ENCODE measurements at places on chromosomes 4 and X. TPM values are rescaled to one million over a fixed set of nuclear protein-coding genes. Genes with fewer than 3 reads are reported as not detected.
A peak's percentile ranks its signal among the peaks of the same experiment; 100 is the strongest.

DNA sequence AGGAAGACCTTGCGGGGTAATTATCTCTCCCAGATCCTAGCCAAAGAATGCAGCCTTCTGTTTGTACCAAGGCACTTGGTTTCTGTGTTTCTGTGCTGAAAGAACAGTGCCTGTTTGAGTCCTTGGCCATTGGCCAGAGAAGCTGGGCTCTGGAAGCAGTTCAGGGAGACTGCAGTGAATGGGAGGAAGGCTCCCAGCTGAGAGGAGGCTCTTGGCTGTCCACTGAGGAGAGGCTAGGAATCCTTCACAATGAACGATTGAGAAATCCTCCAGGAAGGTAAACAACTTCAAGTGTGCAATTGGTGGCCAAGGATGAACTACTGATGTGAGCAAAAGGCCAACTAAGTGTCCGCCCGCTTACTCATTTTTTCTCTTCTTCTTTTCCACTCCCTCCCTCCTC, 61.3 kb downstream of the HS3ST1 start:
- DNase-seq = no peak

- DNase-seq = no peak
These were observed 3.4 kb downstream of the UGT2B17 start for GRCh38 chr4:68572653-68573170.

DNA sequence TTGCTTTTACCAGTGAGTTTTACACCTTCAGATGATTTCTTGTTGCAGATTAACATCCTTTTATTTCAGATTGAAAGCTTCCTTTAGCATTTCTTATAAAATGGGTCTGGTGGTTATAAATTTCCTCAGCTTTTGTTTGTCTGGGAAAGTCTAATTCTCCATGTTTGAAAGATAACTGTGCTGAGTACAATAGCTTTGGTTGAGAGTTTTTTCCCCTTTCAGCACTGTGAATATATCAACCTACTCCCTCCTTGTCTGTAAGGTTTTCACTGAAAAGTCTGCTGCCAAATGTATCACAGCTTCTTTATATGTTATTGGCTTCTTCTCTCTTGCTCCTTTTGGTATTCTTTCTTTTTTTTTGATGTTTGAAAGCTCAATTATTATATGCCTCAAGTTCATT, 53.5 kb upstream of the ACTRT1 start:
- no peak for DNase-seq

DNA sequence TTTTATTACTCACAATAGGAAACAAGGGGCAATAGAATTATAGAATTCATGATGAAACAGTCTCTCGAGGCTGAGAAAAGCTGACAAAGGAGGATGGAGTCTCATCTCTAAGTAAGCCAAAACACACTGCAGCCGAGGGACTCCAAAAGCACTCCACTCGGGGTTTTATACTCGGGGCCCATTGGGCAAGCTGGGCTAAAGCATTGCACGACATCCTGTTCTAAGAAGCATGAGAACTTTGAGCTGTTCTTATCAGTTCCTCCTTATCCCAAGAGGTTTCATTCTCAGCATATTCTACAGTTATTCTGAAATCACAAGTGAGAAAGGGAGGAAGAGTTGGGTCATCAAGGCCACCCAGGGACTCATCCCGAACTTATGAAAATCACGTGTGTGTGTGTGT, 1475.5 kb downstream of the PCDH18 start:
- no peak for DNase-seq

- no peak for DNase-seq
These were observed 69.9 kb upstream of the FBXW7 start for GRCh38 chr4:152605641-152606335.

DNA sequence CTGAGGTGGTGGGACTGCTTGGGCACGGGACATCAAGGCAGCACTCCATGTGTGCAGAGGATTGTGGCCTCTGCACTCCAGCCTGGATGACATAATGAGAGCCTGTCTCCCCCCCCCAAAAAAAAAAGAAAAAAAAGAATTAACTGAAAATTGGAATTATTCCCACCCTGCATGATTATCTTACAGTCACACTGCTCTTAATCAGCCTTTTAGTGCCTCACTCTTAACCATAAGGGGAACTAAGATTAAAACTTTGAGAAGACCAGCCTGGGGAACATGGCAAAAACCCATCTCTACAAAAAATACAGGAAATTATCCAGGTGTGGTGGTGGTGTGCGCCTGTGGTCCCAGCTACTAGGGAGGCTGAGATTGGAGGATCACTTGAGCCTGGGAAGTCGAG, 94.6 kb downstream of the UBE2K start:
- DNase-seq = no peak

DNA sequence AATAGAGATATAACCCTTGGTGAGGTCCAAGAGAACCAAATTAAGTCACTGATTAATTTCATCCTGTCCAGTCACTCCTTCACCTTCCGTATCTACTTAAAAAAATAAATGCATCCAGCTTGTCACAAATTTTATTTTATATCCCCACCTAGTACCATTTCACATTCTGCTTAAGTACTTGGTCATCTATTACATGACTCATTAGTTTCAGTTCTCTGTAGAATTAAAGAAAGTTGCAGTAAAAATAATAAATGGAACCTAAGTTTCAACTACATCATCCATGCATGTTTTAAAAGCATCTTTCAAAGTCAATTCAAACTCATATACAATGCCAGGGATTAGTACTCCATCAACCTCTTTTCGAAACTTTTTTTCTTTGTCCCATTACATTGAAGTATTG, 130.2 kb downstream of the SH2D1A start:
- no peak for DNase-seq

- DNase-seq = no peak
These were observed 7.5 kb upstream of the SPINK2 start for GRCh38 chr4:56828784-56829535.

GRCh38 chr4:182385897-182386296, 142.7 kb downstream of the TENM3 start:
- no peak for DNase-seq

GRCh38 chr4:54109241-54110018, 9.5 kb downstream of the GSX2 start:
- DNase-seq = no peak

DNA sequence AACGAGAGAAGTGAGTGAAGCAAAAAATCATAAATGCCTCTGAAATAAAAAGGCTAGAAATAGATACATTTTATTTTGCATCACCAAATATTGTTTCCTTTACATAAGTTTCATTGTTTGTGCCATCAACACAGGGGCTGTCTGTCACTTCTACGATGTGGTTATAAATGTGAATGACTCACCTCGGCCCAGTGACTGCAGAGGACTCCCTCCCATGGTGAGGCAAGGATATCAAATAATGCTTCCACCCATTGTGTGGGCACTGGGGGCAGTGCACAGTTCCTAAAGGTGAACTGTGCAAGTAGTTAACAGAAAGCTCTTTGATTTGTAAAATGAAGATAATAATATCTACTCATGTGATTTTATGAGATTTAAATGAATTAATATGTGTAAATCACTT, 230.3 kb upstream of the NEIL3 start:
- DNase-seq = no peak

DNA sequence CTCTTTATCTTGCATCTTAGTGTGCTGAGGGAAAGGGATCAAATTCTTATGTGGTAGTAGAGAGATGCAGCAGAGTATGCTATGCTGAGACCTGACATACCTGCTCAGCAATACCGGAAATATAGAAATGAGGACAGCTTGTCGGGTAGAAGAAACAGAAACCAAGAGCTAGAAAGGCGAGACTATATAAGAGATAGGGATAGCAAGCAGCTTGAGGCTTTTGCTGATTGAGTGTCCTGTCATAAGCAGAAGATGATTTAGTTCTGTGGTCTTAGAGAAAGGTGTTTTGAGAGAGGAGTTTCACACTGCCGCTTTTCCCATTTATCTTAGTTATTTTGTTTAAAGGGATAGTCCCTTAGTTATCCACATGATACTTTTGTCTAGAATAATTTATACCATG, 31.7 kb downstream of the USP9X start:
- DNase-seq = no peak

GRCh38 chr4:6493658-6494304, 21.4 kb upstream of the PPP2R2C start:
- peak; percentile 13 for DNase-seq

- no peak for DNase-seq
These were observed 444.6 kb downstream of the IL15 start for GRCh38 chr4:142081025-142081424.

GRCh38 chrX:24658421-24658820, 11.3 kb upstream of the PCYT1B start:
- DNase-seq = no peak

- no peak for DNase-seq
These were observed 48.6 kb downstream of the VEGFC start for GRCh38 chr4:176744091-176744490.

DNA sequence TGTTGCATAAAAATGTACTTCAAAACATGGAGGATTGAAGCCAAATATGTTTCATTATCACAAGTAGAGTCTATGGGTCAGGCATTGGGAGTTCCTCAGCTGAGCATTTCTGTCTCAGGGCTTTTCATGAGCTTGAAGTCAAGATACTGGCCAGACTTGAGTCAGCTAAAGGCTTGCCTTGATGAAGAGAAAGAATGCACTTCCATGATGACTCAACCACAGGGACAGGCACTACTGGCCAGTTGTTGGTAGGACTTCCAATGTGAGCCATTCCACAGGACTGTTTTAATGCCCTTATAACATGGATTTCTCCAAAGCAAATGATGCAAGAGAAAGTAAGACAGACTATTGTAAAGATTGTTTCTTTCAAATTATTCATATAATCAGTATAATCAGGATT, 895.6 kb downstream of the RAB28 start:
- no peak for DNase-seq

DNA sequence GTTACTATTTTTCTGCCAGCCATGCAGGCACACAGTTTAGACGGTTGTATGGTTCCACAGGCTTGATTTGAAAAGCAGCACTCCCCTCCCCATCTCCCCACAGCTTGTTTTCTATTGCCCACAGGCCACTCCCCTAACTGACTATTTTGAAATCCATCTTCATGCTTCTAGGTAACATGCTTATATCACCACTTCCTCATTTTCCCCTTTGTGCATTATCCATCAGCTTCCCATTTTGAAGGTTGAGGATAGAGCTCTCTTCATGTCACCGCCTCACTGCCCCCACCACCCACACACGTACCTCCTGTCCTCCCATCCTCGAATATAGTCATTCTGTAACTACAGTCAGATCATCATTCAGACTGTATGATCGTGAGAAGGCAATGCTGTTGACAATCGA, 224.7 kb downstream of the MID1 start:
- DNase-seq = no peak

DNA sequence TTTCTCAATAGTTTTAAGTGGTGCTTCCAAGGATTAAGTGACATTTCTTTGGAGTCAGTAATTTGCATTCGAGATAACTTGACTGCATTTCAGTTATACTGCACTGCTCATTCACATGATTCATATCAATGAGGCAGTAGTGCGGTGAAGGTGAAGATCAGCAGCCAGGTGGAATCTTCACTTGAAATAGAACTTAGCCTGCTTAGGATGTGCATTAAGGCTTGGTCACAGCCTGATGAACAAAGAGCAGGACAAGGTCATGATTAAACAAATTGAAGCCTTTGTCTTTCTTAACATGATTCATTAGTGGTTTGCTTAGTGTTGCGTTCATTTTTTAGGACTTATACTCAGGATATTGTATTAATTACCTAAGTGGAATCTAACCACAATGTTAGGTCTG, 212.1 kb upstream of the GALNTL6 start:
- DNase-seq = no peak

GRCh38 chr4:158133551-158133950, 39.3 kb downstream of the GASK1B start:
- no peak for DNase-seq

DNA sequence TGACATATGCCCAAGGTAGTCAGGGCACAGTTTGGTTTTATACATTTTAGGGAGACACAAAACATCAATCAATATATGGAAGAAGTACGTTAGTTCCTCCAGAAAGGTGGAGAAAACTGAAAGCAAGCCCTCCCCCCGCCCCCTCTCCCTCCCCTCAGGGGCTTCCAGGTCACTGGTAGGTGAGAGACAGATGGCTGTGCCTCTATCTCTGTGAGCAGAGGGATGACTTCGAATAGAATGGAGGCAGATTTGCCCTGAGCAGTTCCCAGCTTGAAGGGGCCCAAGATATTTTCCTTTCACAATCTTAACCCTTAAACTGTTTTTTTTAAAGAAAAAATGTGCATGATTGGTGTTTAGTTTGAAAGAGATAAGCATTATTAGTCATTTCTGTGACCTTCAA, 114.0 kb downstream of the PCDH10 start:
- DNase-seq = no peak

- no peak for DNase-seq
These were observed at the start of gene SH2D1A for GRCh38 chrX:124346117-124346876. TSS of gene SH2D1A (plus strand) at chrX:124346563. CDS start at chrX:124346643, 80 bp downstream.

DNA sequence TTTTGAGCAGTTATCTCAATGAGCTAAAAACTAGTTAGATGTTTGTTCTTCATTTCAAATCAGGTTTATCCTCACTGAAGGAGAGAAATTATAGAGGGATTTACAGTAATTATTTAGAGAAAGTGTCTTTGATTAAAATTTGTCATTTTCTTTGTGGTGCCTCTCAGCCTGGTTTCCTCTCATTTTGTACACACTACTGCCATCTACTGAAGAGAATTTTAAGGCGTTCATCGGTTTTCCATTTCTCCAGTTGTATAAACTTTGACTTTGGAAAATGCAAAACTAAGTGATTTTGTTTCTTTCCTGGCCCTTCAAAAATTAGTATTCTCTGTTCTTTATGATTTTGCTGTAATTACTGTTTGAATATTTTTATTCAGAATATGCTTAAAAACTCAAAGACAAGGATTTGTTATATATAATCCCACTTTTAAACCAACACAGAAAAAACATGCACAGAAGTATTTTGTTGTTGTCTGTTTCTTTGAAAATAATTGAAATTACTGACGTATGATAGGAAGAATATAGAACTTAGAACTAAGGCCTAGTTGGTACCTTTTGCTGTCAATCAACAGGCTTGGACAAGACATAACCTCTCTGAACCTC, 34.4 kb upstream of the ANXA3 start:
- no peak for DNase-seq

DNA sequence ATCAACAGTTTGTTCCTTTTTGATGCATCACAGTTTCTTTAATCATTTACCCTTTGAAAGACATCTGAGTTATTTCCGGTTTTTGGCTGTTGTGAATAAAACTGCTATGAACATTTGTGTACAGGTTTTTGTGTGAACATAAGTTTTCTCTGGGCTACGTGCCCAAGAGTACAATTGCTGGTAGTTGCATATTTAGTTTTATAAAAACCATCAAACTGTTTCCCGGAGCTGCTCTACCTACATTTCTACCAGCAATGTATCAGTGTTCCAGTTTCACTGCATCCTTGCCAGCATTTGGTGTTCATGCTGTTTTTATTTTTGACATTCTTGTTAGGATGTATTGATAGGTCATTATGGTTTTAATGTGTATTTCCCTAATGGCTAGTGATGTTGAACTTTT, 17.3 kb downstream of the KDM6A start:
- no peak for DNase-seq

Gene HS3ST1
- 2.0 TPM for polyA plus RNA-seq

Gene VSIG4
- polyA plus RNA-seq = not detected

Gene ATP2B3
- polyA plus RNA-seq = not detected

Gene AKAP4
- not detected for polyA plus RNA-seq

Gene ARHGEF6
- polyA plus RNA-seq = 0.18 TPM

Gene UGT2B15
- polyA plus RNA-seq = not detected

Gene P2RY4
- polyA plus RNA-seq = 0.06 TPM

Gene TRIM61
- polyA plus RNA-seq = 0.29 TPM

Measured in keratinocyte (primary cell).